DMS79 (cell line): ENCODE measurements at places on chromosomes 7 and 10.

DNA sequence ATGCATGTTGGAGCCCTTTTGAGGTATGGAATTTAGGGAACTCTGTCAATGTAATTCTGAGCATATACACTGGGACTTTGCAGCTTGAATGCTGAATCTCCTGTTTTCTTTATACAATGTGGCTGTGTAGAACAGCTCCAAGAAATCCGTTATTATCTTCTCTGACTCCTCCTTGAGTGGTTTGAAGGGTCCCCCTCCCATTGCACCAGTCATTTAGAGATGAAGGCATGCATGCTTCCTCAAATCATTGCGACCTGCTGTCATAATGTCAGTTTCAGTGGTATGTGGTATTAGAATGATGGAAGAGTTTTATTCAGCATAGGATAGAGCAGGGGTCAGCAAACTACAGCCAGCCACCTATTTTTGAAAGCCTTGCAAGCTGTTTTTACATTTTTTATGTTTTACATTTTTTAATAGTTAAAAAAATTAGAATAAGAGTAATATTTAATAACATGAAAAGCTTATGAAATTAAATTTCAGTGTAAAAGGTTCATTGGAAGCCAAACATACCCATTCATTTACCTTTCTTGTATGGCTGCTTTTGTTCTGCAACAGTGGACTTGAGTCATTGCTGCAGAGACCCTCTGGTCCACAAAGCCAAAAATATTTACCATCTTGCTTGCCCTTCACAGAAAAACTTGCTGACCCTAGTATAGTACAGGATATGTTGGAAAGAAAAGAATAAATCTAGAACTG lies 8.1 kb downstream of the STK17A start:
- DNase-seq = no peak

- DNase-seq = no peak
Measured at GRCh38 chr10:14658331-14659127, 116.2 kb downstream of the FAM107B start.

GRCh38 chr10:19930936-19931893 lies 115.0 kb downstream of the PLXDC2 start:
- no peak for DNase-seq

- DNase-seq = no peak
Measured at GRCh38 chr10:387909-388660, 252.8 kb downstream of the ZMYND11 start.

DNA sequence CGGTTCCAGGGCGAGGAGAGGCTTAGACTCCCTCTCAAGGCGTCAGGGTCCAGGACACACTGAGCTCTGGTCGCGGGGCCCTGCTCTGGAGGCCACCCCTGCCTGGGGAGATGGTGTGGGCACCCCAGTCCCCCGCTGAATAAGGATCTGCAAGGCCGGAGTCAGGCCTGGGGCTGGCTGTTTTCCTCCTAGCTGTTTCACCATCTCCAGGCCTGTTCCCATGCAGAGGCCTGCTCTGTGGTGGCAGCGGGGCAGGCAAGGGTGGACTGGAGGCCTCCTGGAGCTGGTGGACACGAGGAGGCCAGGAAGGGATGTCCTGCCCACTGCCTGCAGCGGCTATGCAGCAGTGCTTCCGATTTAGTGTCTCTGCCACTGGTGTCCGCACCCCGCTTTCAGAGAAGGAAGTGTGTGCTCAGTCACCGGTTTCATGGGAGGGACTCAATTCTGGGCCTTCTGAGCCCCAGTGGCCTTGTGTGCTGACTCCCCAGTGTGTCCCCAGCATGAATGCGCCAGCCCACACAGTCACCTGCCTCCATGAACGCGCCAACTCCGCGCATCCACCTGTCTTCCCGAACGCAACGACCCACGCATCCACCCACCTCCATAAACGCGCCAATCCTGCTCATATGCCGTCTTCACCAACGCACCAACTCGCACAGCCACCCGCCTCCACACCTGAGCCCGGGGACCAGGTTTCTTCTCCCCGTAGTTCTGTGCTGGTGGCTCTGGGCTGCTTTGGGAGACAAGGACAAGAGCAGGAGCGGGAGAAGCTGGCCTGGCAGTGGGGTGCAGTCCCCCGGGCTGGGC lies 14.5 kb upstream of the GPR146 start:
- DNase-seq = no peak

DNA sequence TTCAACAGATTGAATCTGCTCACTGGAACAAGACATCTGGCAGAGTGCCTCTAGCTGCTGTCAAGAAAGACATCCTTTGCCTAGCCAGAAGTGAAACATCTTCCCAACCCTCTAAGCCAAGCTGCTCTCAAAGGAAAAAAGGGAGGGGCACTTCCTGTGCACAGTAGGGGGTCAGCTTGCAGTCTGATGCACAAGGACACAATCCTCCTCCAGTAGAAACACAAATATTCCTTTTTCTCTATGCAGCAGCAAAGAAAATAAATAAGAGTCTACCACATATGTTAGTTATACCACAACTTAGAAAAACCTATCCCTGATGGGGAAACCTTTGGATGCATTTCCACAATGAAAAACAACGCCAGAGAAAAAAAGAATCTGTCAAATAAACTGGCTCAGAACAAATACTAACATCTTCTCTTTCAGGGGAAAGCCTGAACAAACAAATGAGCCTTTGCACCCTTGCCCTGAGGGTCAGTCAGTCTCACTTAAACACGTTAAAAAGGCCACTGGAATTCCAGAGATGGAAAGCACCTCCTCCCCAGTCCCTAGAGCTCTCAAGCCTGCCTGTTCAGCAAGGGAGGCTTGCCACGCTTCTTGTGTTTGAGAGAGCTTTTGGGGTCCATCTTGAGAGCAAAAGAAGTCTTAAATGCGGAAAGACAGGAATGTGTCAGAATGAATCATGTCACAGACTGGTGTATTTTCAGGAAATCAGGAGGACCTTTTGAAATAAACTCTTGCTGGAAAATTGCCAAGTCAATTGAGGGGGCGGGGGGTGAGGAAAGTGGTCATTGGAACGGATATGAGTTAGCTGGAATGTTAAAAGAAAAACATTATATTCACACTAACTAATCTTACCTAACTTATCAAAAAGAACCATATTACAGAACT lies 7.5 kb downstream of the LAMB1 start:
- peak; percentile 34 for DNase-seq

GRCh38 chr7:66043681-66044497 lies 31.7 kb upstream of the ASL start:
- peak; percentile 7 for DNase-seq

DNA sequence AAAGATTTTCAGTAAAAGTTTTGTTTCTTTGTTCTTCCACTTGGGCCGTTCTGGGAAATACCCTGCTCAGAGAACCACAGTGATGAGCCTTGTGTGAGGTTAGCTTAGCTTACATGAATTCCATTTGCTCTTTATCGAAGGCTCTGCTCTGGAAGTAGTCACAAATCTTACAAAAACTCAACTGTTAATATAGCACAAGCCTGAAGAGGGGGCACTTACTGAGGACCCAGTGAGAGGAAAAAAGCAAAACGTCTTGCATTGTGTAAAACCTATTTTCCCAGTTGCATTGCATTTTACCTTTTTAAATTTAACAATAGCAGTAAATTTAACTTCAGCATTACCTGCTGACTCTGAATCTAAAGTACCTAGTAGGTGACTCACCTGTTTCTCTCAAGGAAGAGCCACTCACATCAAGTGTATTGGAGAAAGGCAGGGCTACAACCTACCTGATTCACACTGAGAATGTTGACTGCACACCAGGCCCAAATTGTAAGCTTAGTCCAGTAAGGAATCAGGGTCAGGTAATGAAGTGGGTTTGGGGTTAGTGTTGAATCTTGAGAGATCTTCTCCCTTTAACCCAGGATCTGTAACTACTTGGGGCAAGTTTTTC lies 42.3 kb downstream of the PPP1R17 start:
- DNase-seq = no peak

- no peak for DNase-seq
Measured at GRCh38 chr10:114822444-114823076, 980 bp downstream of the FHIP2A start.

DNA sequence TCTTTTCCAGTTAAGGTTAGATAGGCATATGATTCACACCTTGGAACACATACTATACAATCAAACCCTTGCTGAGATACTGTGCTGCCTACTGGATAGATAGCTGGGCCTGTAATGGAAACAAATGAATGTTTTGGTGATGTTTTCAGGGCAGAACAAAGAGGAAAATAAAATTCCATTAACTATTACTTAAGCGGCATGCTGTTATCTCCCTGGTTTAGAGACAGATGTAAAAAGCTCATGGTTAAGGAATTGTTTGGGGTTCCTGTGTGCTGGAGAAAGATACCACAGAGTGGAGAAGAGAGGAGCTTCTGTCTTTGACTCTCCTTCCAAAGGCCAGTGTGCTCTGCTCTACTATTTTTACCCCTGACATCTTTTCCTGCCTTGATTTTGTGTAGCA lies 341.1 kb downstream of the PLXDC2 start:
- no peak for DNase-seq

GRCh38 chr10:107444443-107444842 lies 279.9 kb upstream of the SORCS1 start:
- no peak for DNase-seq

DNA sequence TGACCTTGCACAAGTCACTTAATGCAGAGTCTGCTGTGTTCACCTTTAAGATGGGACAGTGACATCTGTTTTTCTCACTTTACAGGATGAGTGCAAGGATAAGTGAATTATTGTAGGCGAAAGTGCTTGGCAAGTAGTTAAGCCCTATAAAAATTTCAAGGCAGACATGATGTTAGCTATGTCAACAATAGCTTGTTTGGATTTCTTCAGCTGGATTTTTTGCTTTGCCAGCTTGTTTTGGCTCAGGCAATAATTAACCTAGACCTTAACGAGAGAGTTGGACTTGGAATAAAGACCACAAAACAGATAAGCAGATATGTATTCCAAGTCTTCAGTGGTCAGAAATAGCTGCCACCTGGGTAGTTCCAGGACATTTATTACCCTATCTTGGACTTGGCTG lies 255.2 kb downstream of the ARL4A start:
- DNase-seq = no peak

- DNase-seq = no peak
Measured at GRCh38 chr7:45919231-45919784, 1.8 kb downstream of the IGFBP3 start.

- DNase-seq = no peak
Measured at GRCh38 chr7:41732843-41733306, 30.0 kb upstream of the INHBA start.

DNA sequence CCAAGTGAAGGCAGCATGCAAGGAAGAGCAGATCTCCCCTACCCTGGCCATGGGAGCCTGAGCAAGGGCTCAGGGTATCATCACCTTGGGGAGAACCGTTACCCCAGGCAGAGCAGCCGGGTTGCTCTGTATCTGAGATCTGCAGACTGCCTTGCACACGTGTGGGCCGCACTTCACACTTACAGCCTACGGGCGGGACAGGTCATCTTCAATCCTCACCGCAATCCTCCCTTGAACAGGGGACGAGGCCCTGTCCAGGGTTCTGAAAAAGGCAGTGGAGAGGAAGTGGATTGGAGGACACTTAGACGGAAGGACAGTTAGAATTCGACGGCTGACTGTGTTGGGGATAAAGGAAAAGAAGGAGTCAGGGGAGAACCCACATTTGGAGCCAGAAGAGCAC lies 51.4 kb downstream of the NPS start:
- DNase-seq = no peak

DNA sequence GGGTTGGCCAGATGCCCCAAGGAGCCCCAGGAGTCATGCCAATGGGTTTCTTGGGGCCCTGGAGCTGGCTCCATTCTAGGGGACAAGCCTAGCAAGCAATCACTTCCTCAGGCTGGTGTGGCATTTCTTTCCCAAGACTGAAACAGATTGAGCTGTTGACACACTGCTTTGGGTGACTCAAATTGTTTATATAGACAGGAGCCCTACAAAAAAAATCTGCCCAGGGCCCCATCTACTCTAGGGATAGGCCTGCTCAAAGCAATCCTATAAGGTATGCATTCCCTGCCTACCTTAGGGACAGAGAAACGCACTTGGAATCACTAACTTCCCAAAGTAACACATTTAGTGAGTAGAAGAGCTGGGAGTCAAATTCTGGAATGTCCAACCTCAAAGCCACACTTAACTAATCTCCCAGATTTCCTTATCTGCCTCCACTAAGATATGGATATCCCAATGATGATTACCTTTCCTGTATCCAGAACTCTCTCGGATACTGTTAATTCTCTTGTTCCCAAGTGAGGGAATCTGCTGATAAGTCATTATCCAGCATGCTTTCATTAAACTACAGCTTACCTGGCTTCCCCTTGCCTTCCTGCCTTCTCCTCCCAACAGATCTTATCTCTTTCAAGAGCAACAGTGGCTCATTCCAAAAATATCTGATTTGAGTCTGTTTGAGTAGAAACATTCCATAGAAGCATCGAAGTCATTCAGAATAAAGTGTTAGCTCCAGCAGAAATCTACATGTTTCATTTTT lies 3.1 kb downstream of the ABLIM1 start:
- DNase-seq = no peak

DNA sequence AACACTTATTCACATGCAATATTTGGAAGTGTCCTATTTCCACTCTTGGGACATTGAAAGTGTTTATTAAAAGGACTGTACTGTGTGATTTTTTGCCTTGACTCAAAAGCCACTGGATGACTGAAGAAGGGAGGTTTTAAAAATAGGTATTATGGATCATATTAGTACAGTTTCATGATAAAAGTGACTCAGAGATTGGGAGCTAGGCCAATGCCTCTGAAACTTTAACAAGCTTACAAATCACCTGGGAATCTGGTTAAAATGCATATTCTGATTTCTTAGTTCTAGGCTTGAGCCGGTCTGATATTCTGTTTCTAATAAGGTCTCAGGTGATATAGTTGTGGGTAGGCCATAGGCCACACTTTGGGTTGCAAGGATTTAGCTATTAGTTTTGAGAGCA lies 191.2 kb downstream of the PLXDC2 start:
- no peak for DNase-seq

DNA sequence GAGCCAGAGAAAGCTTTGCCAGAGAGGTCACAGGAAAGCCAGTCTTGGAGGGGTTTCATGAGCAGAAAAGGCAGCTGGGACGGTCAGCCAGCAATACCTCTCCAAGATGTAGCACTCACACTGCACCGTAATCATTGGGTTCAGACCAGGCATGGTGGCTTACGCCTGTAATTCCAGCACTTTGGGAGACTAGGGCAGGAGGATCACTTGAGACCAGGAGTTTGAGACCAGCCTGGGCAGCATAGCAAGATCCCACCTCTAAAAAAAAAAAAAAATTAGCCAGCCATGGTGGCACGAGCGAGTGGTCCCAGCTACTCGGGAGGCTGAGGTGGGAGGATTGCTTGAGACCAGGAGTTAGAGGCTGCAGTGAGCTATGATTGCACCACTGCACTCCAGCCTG lies 90.2 kb upstream of the CUX1 start:
- no peak for DNase-seq

GRCh38 chr10:34548466-34548865 lies 266.6 kb downstream of the PARD3 start:
- DNase-seq = no peak

- DNase-seq = no peak
Measured at GRCh38 chr10:63738410-63738809, 217.2 kb downstream of the REEP3 start.
